Left hindlimb (tissue), 1 donor: ENCODE measurements at places on chromosomes 2 and 18.

GRCh38 chr2:105610576-105611332 is 134.0 kb upstream of the NCK2 start:
- peak; percentile 62 for DNase-seq

GRCh38 chr2:197889041-197889440 is 84.6 kb downstream of the PLCL1 start:
- no peak for DNase-seq

DNA sequence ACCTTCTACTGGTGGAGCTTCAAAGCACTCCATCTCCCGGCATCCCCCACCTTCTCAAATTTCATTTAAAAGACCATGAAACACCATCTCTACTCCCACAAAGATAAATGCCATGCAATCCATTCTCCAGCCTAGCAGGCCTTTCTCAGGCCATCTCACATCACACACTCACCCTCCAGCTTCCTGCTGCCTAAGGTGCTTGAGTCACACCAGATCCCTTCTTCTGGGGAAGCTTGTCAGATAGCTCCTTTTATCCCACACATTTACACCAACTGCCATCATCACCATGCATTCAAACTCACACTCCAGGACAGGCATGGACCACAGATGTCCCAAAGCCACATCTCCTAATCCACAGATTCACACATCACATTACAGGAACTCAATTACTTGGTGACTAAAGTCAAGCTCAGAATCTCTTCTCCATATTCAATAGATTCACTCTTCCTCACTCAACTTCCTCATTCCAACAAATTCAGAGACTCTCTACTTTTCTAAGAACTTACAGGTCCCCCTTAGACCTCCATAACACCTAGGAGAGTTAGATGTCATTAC is 292.5 kb downstream of the TNS1 start:
- no peak for DNase-seq

DNA sequence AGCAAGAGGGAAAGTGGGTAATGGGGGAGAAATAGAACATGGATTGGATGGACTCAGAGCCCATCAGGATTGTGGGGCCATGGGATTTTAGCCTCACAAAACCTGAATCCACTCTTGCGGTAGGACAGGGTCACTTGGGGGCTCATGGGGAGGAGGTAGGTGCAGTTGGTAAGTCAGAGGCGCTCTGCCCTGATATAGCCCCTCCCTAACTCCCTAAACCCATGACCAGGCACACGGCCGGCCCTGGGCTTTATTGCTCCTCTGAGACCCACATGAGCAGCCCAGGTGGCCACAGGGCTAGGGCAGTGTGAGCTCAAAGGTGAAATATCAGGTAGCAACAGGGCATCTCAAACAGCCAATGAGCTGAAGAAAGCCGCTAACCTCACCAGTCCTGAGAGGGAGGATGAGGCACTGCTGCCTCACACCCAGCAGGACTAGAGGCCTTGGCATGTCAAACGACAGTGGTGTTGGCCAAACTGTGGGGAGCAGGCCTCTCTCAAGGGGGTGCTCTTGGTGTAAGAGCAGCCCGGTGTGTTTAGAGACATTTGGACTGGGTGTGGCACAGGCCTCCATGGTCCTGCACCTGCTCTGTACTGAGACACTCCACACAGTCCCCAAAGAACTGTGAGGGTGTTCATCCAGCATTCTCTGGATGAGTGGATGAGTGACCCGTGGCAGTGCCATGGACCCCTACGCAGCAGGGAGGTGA is 90.8 kb upstream of the HS6ST1 start:
- DNase-seq: no peak

GRCh38 chr2:15223887-15224286 is 337.2 kb downstream of the NBAS start:
- DNase-seq: no peak

DNA sequence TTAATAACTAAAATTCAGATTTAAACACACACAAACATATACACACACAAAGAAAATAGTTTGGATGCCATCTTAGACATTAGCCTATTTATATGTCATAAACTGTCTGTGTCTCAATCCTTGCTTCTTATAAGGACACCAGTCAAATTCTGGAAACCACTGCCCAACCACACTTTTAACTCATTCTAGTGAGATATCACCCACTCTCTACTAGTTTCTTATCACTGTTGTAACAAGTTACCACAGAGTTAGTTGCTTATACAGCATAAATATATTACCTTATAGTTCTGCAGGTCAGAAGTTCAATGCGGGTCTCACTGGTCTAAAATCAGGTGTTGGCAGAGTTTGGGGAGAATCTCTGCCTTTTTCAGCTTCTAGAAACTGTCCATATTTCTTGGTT is 239.1 kb downstream of the MTX2 start:
- no peak for DNase-seq

- no peak for DNase-seq
These were observed 4.7 kb downstream of the LONRF2 start for GRCh38 chr2:100317634-100318033.

DNA sequence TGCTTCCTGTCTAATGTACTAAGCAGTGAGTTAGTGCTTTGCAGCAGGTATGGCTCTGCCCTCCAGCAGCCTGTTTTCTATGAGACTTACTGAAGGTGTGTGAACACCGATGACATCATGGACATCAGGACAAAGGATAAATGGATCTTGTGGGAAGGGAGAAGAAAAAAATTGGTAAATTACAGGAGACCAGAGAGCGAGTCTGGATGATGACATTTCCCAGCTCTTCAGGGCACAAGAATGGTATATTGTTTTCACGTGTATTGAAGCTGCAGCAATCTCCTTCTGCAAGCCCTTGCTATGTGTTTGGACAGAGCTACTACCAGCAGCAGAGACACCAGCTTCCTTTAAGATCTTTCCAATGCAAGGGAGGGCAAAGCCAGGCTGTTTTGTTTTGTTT is 47.2 kb downstream of the DCC start:
- no peak for DNase-seq

GRCh38 chr2:2524348-2524941 is 193.4 kb upstream of the MYT1L start:
- DNase-seq: no peak

GRCh38 chr2:147945660-147946059 is 74.9 kb downstream of the ORC4 start:
- DNase-seq: no peak

GRCh38 chr2:121128741-121129659 is 156.0 kb downstream of the TFCP2L1 start:
- DNase-seq: no peak

GRCh38 chr18:56451188-56451587 is 187.2 kb downstream of the TXNL1 start:
- no peak for DNase-seq

- no peak for DNase-seq
These were observed 56.8 kb downstream of the POLR1A start for GRCh38 chr2:86048888-86049287.

DNA sequence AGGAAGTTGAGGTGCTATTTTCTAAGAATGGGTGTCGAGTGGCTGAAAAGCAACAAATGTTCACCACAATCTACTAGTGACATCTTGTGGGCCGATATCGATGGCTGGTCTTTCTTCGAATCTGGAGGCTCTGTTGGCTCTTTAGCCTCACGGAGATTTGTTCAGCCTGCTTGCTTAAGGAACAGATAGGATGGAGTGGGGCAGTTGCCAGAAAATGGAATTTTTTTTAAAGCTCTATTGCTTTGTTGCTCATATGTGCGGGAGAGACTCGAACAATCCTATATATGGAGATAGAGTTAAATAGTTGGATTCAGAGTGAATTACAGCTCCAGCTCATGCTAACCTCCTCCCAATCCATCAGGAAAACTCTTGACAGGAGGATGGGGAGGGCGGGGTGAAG is 70.9 kb upstream of the LYPD6B start:
- DNase-seq: no peak

DNA sequence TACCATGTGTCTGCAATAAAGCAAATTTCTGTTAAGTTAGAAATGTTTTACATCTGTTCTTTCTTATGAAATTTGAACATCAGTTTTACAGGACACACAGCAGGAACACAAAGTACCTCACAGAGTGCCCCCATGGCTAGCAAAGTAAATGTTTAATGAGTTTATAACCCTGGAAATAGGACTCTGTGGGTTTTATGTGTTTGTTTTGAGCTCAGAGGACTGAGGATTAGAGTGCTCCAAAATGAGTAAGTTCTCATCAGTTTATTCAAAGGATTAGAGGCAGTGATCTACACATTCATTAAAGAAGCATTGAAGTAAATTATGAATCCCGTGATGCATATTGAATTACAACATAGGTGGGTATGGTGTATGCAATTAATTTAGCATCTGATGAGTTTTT is 281.8 kb downstream of the GULP1 start:
- no peak for DNase-seq

DNA sequence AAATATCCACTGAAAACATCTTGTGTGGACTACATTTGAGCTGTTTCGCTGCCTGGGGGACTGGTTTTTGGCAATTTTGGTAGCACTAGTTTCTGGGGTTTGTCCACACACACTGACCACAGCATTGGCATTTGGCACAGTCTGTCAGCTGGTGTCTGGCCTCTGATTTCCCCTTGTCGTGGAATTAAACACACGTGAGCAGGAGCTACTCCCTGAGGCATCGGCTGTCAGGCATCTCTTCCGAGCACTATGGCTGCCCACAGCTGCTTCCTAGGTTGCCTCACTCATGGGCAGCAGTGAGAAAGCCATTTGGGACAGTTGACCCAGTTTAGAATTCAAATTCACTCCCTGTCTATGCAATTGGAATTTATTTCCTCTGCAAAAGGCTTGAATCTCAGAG is 46.8 kb upstream of the FZD5 start:
- no peak for DNase-seq

- DNase-seq: no peak
These were observed 209.3 kb downstream of the AKAIN1 start for GRCh38 chr18:4987452-4988405.

DNA sequence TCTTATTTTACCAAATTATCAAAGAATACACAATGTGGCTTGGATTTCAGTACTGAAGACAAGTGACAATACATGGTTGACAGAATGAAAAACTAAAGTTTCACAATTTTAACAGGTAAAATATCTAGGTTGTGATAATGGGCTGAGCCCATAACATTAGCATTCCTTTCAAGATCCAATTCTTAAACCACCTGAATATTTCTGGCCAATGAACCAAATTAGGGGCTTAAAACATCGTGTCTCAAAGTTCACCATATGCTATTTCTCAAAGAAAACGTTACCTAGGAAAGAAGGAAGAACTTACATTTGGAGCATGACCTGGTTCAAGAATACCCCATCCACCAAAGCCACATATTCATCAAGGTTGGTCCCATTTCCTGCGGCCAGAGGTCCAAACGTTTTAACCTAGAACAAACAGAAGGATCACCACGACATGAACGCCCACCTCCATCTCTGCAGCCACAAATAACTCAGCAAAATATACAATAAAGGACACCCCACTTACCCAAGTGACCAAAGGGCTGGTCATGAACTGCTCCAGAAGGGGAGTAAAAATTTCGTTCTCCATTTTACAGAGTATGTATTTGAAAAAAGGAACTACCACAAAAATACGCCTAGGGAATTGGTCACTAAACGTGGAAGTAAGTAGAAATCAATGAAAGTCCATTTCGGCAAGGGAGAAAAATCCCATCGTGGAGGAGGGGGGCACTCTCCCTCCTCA is 984 bp downstream of the CCDC88A start:
- no peak for DNase-seq

DNA sequence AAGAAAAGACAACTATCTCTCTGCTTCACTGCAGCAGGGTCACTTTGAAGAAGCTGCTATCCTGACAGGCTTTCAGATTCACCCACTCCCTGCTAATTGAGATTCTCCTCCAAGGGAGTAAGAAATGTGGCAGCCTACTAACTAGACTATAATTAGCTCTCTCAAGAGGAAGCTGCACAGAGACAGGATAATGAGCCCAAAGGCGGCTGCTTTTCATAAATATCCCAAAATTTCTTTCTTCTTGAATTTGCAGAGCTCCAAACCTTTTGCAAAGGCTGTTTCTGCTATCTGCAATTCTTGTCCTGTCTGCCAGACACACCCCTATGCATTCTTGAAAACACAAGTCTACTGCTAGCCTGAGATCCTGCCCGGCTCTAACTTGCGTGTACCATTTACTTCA is 54.0 kb upstream of the RNU4ATAC start:
- DNase-seq: no peak

GRCh38 chr2:242043538-242044312 is 174.2 kb downstream of the RTP5 start:
- no peak for DNase-seq

GRCh38 chr2:100367163-100367562 is 44.9 kb upstream of the LONRF2 start:
- DNase-seq: no peak

- DNase-seq: no peak
These were observed 41.3 kb downstream of the HDHD2 start for GRCh38 chr18:47108998-47109405.

- no peak for DNase-seq
These were observed 66.5 kb downstream of the STK39 start for GRCh38 chr2:168180914-168181313.

DNA sequence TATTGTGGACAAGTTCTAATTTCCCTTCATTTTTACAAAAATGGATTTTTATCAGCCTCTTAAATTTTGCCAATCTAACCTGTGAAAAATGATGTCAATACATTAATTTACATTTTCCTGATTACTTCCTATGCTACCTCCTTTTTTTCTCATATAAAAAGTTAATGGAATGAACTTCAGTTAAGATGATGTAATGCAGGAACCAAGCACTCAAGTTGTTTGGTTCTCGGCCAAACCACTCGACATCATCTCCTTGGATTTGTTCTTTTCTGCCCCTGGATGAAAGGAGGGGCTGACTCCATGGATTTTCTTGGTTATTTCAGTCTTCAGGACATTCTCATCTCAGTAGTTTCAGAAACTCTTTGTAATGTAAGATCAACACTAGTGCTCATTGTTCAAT is 253.1 kb upstream of the NXPH2 start:
- no peak for DNase-seq

DNA sequence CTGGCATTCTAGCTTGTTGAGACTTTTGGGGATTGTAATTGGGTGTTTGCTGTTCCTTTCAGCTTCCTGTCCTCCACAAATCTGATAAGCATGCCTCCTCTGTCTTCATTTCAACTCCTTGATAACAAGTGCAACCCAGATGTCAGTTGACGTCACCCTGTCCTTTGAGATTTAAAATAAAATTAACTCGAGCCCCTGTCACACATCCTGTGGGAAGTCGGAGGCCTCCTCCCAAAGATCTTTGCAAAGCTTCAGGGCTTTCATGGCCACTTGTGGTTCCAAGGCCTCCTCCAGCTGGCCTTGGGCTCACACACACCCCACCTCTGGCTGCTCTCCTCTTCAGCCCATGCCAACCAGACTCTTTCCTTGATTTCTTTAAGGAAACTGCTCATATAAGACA is 69.9 kb upstream of the ITGA6 start:
- no peak for DNase-seq
